ENCODE measurements at places on chromosomes 6 and 20. TPM values are rescaled to one million over a fixed set of nuclear protein-coding genes. Genes with fewer than 3 reads are reported as not detected.

The HSPA12B gene
- 2.0 TPM for polyA plus RNA-seq

The KIF6 gene
- 0.20 TPM for polyA plus RNA-seq

The RNF144B gene
- 6.5 TPM for polyA plus RNA-seq

The UFL1 gene
- 13.5 TPM for polyA plus RNA-seq

The SIM1 gene
- polyA plus RNA-seq, result not detected

The LY6G6F gene
- polyA plus RNA-seq, result not detected

All from esophagus (tissue), 2 donors.